Left colon (tissue), 2 donors: ENCODE measurements at places on chromosomes 12 and 14. TPM values are rescaled to one million over a fixed set of nuclear protein-coding genes. Genes with fewer than 3 reads are reported as not detected.
A peak's percentile ranks its signal among the peaks of the same experiment; 100 is the strongest.

B3GNT4 gene
- 0.98 TPM for total RNA-seq

TOGARAM1 gene
- total RNA-seq = 13.6 TPM

FAM222A gene
- total RNA-seq = 3.0 TPM

KRT75 gene
- total RNA-seq = not detected

AVPR1A gene
- total RNA-seq = 0.84 TPM

GLT1D1 gene
- total RNA-seq = not detected

KRT2 gene
- total RNA-seq = not detected

TCL1B gene
- total RNA-seq = not detected

KCNC2 gene
- not detected for total RNA-seq

TMX1 gene
- total RNA-seq = 39.6 TPM

DAO gene
- total RNA-seq = 4.9 TPM

VRTN gene
- total RNA-seq = not detected

TEX52 gene
- not detected for total RNA-seq

RND1 gene
- total RNA-seq = 8.6 TPM

- no peak for DNase-seq
These were observed 37.4 kb downstream of the NDUFA12 start for GRCh38 chr12:94965982-94966630.

DNA sequence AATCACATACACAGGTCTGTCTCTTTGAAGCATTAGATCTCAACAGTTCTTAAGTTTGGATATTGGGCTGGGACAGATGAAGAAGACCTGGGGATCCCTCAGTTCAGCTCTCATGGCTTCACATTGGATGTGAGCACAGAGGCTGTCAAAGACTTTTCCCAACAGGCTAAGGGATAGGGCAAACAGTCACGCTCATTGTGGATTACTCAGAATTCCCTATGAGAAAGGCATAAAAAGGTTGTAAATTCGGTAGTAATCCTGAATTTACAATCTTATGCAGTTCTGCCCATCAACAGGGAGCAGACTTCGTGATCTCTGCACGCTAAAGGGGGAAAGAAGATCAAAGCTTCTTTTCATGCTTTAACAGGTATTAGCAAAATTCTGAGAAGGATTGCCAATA, 448.4 kb downstream of the DAD1 start:
- no peak for DNase-seq

GRCh38 chr12:27824126-27824842, 44.2 kb upstream of the MANSC4 start:
- no peak for DNase-seq

GRCh38 chr12:25276199-25276937, 25.6 kb upstream of the KRAS start:
- DNase-seq = peak; percentile 58

DNA sequence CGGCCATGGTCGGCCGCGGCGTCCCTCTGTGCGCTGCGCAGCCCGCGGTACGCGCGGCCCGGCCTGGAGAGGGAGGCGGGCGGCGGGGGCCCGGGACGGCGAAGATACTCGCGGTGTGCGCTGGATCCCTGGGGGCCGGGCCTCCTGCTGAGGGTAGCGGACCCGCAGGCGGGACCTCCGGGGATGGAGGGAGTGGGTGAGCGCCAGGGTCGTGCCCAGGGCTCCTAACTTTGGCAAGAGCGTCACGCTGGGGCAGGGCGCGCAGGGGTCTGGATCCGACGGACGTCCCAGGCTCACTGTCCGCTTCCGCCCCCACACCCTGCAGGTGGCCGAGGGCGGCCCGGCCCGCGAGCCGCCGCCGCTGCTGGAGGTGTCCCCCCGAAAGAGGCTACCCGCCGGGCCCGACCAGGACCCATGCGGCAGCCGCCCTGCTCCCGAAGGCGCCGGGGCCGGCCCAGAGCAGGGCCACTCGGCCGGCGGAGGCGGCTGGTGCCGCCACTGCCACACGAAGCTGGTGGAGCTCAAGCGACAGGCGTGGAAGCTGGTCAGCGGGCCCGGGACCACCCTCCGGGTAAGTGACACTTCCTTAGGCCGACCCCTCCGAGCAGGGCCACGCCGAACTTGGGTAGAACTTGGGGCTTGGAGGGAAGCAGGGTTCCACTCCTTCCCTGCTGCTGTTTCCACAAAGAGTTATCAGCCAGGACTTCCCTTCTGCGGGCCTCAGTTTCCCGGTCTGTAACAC, 502 bp downstream of the KIF26A start:
- no peak for DNase-seq

DNA sequence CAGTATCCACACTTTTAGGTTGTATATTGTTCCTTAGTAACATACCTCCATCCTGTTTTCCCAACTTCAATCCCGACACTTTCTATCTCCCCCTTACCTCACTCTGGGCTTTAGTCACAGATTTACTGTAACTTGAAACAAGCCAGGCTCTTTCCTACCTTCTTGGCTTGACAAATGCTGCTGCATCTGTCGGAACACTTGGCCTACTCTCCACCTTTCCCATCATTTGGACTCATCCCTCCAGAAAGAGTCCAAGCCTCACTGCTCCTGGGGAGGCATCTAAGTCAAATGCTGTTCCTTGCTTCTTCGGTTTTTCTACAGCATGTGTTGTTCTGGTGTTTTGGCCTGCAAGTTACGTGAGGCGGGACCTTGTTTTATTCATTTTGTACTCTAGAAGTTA, 142.4 kb downstream of the DACT1 start:
- DNase-seq = no peak

DNA sequence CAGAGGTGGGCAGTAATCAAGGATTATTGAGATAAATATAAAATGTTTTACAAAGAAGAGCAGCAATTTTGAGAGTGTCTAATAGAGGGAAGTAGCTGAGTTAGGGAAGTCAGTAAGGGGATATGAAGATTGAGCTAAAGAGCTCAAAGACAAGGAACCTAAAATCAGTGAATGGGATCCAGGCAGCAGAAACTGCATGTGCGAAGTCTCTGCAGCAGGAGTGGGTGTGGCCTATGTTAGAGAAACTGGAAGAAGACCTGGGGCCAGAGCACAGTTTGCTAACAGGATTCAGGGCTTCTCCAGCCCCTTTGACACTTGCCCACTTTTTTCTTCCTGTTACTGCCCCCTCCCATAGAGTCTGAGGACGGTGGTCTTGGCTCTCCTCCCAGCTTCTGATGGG, 36.3 kb upstream of the PLXNC1 start:
- no peak for DNase-seq

- DNase-seq = no peak
These were observed 11.9 kb downstream of the TMTC3 start for GRCh38 chr12:88153959-88154358.

DNA sequence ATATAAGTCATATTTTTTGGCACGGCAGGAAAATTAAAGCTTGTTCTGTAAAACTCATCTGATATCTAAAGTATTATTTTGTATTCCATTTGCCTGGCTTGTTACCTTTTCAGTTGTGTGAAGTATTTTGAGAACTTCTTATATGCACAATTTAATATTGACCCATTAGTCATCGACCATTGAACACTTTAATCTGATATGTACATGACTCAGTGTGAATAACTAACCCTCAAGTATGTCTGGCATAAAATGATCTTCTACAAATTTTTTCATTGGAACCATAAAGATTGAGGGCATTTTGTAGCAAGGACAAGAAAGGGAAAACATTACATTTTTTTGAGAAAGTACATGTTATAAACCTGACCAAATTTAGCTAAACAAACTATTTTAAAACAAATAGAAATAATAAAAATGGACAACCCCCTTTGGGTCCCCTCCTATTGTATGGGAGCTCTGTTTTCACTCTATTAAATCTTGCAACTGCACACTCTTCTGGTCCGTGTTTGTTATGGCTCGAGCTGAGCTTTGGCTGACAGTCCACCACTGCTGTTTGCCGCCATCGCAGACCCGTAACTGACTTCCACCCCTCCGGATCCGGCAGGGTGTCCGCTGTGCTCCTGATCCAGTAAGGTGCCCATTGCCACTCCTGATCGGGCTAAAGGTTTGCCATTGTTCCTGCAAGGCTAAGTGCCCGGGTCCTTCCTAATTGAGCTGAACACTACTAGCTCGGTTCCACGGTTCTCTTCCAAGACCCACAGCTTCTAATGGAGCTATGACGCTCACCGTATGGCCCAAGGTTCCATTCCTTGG, 118.8 kb downstream of the SLC6A15 start:
- no peak for DNase-seq

- no peak for DNase-seq
These were observed 7.4 kb downstream of the ZBTB39 start for GRCh38 chr12:56998981-56999380.

GRCh38 chr12:132263061-132263360, 66.4 kb downstream of the GALNT9 start:
- DNase-seq = no peak

DNA sequence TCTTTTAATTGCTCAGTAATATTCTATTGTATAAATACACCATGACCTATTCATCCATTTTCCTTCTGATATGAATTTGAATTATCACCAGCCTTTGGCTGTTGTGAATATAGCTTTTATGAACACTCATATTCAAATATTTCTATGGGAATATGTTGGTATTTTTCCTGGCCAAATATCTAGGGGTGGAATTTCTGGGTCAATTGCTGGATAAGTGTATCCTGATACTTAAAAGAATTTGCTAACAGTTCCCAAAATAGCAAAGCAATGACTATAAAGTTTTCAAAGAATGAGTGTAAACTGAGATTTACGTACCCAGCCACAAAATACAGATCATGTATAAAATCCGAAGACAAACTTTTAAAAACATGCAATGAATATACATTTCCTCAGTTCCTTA, 148.7 kb upstream of the CLEC14A start:
- no peak for DNase-seq

GRCh38 chr12:570435-570920, 92.8 kb downstream of the NINJ2 start:
- DNase-seq = peak; percentile 84

GRCh38 chr12:87841935-87842334, 187.3 kb downstream of the C12orf50 start:
- DNase-seq = no peak

GRCh38 chr12:3150931-3151835, 74.0 kb downstream of the TSPAN9 start:
- no peak for DNase-seq

GRCh38 chr14:100321473-100322137, 1.5 kb upstream of the SLC25A47 start:
- no peak for DNase-seq

GRCh38 chr12:6355491-6356373, 13.9 kb upstream of the TNFRSF1A start:
- no peak for DNase-seq

DNA sequence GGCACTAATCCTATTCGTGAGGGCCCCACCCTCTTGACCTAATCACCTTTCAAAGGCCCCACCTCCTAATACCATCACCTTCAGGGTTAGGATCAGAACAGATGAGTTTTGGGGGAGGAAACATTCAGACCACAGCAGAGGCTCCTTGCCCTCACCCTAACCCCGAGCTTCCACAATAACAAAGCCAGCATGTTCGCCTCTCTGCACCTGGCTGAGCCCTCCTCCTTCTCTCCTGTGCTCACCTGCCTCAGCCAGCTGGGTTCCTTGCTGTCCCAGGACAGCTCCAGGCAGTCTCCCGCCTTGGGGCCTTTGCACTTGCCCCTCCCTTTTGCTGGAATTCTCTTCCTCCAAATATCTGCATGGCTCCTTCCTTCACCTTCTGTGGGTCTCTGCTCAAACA, 9.7 kb upstream of the RAN start:
- DNase-seq = no peak

DNA sequence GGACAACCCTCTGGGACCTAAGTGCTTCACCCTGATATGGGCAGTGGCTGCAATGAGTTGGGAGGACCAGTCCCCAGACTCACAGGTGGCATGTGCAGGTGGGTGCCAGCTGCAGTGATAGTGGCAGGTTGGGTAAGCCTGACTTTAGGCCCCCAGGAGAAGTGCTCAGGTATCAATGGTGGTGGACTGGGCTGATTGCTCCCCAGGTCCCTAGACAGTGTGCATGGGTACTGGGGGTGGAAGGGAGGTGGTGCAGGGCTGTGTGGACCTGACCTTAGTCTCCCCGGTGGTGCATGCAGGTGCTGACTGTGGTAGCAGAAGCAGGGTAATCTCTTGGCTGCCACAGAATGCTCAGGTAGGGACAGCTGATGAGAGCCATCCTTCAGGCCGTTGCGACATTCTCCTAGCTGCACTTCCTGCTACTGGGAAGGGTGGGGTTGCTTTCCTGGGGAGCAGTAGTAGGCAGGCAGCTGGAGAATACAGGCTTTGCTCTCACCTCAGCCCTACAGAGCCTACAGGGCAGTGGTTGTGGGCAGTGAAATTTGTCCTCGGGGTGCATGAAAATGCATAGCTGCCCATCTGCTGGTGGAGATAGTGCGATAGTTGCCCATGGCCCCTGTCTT, 33.3 kb upstream of the CCND2 start:
- no peak for DNase-seq

GRCh38 chr12:12171991-12172511, 94.8 kb downstream of the LRP6 start:
- no peak for DNase-seq

GRCh38 chr14:59154373-59154772, 34.1 kb upstream of the DAAM1 start:
- DNase-seq = no peak

DNA sequence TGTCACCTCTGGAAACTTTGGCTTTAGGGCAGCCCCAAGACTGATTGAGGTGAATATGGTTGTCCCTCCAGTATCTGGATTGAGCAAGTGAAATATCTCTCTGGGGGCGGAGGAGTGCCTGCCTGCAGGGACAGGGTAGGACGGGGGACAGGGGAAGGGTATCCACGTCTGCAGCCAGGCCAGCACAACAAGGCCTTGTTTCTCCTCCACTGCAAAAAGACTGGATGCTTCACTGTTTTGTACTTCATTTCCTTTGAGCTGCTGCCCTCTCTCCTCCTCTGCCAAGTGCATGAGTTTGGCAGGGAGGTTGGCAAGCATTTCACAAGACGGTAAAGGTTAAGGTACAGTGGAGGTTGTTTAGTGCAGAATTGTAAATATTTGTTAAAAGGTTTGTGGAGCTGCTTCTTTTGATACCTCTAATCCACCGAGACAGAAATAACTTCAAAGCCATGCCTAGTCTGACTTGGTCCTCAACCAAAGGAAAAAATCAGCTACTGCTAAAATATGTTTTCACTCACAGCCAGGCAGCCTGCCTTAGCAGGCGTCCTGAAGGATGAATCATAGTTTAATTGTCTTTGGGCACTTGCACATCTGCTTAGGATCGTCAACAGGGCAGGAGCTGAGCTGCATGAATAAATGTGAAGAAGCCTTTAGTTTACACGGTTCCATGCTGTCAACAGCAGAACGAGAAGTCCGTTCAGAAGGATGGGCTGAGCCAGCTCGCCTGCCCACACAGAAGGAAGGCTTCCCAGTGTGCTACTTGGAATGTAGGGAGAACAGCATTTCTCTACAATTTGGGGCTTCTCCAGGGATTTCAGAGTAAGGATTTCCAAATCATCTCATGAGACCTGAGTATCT, 269.7 kb downstream of the TTC6 start:
- DNase-seq = no peak

DNA sequence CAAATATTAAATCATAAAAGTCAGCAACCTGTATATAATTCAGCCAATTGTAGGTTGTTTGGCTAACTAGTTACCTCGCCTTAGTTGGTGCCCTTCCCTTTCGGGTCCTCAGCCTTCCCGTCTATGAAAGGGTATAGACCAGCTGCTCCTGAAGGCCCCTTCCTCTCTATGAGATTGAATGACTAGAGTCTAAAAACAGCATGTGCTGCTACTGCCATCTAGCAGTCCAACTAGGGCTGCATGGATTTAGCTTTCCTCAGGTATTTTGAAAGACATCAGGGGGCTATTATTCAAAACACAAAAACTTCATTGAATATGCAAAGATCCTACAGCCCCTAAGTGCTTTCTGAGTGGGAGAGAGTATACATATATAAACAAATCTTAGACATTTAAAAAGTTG, 37.0 kb upstream of the TMEM263 start:
- DNase-seq = no peak

GRCh38 chr14:36055052-36055378, 121.5 kb downstream of the PTCSC3 start:
- no peak for DNase-seq

- DNase-seq = no peak
These were observed 7.9 kb upstream of the HOXC13 start for GRCh38 chr12:53930591-53931255.
